Astrocyte (in vitro differentiated cells and primary cell): ENCODE measurements at places on chromosomes 5 and 9. TPM values are rescaled to one million over a fixed set of nuclear protein-coding genes. Genes with fewer than 3 reads are reported as not detected.

PRRX2 gene
- not detected in 2 replicates for total RNA-seq

TMEM174 gene
- not detected in 2 replicates for total RNA-seq

STARD4 gene
- 68.5 and 84.9 TPM in 2 replicates for total RNA-seq

SLC36A3 gene
- total RNA-seq: not detected in 2 replicates

DNA sequence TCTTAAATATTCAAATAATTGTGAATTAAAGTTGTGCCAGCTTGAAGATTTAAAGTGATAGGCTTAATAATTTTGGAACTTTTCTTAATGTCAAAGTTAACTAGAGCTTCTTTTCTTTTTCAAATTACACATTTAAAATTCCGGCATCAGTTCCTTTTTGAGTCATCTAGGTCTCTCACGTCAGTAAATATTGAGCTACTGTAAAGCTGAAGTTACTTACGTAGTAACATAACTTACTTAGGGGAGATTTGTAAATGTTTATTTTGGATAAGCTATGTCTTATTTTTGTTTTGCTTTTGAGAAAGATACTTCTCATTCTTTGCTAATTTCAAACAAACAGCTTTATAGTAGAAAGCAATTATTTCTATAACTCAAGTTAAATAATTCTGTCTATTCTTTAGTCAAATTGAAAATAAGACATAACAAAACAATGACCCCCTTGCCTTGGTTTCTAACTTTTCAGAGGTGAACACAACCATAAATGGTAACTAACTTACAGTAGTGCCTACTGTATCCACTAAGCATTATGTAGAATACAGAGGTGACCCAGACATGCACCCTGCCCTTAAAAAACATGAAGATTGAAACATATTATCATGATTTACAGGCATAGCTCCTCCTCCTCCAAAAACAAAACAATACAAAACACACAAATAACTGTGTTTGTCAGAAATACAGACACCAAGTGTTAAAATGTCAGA, 29.8 kb downstream of the CD274 start:
- no peak for DNase-seq

DNA sequence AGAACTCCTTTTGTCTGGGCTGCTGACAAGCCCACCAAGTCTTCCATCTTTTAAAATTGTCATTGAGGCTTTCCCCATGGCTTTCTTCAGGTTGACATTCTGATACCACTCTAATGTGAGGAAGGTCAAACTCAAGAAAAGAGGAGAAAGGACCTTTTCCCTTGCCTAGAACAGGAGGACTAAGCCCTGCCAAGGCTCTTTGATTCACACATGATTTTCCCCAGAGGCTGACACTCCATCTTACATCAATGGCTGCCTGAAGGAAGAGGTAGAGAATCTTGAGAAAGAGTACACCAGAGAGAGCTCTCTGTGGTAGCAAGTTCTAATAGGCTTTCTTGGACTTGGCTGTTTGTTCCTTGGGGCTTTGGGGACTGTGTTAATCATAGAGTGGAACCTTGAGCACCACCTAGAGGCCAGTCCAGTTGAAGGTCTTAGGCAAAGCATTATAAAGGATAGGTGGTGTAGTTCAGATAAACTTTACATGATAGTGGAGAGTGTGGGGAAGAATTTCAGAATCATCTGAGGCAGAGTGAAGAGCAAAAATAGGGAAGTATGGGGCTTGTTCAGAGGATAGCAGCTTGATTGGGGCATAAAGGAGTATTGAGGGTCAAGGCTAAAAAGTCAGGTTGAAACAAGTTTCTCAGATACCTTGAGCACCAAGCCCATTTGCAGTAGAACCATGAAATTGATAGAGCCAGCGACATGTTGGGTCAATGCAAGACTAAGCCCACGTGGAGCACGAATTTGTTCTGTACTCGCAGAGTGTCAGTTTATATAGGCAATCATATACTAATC, 36.7 kb downstream of the NDFIP1 start:
- peak; percentile 30 for DNase-seq

DNA sequence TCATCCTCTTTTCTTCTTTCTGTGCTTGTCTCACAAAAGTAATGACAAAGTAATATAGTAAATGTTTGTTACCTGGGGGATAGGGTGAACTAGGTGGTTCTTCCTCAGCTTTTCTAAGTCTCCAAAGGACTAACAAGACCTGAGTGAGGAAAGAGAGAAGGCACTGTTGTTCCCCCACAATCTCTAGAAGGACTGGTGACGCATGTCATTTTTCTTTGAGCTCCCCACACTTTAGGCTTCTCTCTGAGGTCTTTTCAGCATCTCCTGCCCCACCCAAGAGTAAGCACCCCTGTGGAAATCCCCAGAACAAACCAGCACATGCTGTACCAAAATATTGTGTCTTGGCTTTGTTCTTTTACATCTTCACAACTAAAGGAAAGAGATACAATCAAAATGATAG, 2.4 kb upstream of the IL7R start:
- no peak for DNase-seq

DNA sequence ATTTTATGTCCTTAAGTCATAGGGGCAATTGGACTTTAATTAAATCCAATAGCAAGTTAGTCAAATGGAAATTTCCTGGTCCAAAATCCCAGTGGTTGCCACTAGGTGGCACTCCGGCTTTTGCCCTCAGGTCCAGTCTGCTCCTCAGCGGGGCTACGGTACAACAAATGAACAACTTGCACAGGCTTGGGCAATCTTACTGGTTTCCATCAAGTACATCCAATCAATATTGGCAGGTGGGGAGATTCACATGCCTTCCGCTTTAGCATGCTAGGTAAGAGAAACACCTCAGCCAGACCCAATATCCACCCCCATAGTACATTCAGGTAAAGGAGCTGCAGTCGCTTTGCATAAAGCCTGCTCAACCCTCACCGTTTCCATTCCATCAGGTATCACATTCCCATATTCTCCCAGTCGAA, 6.3 kb upstream of the MXD3 start:
- DNase-seq: peak; percentile 51

- DNase-seq: peak; percentile 86
Observed at GRCh38 chr9:117704024-117704575, at the start of gene TLR4. TLR4 (plus strand) TSS chr9:117704403; CDS start chr9:117704473, 70 bp downstream.

DNA sequence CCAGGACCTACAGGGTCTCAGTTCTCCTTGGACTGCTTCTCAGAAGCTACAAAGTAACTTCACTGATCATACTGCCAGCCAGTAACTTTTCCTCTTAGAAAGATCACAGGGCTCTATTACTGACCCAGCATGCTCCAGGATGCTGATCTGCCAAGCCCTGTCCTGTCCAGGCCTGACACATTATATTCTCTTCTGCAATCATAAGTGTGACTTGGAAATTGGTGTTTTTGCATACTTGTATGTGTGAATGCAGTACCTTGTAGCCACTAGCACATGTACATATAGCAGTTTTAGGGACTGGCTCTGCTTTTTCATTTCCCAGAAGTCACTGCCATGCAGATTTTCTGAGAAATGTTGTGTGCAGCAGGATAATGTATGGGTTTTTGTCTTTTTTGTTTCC, 40.1 kb upstream of the CCNH start:
- no peak for DNase-seq

DNA sequence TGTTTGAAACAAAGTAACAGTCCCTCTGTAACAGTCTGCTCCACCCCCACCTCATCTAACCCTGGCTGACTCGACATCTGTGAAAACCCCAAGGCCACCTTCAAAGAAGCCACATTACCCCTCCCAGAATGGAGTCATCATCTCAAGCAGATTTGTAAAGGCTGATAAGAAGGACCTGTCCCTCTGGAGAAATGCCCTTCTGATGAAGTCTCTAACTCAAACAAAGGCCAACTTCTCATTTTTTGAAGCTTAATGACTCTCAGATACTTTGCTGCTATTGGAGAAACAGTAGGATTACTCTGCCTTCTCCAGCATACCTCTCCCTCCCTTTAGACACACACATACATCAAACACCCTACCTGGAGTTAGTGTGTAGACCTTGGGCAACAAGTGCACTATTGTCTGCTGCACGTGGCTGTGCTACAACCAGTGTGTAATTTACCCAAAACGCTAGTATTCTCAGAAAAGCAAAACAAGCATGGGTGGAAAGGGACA, 5.3 kb upstream of the SUSD1 start:
- peak; percentile 62 for DNase-seq

- DNase-seq: no peak
Observed at GRCh38 chr5:56145511-56145910, 87.6 kb downstream of the ANKRD55 start.

- no peak for DNase-seq
Observed at GRCh38 chr9:100134731-100135130, 35.7 kb downstream of the INVS start.

- DNase-seq: peak; percentile 88
Observed at GRCh38 chr5:146751054-146751453, 127.5 kb downstream of the PPP2R2B start.

DNA sequence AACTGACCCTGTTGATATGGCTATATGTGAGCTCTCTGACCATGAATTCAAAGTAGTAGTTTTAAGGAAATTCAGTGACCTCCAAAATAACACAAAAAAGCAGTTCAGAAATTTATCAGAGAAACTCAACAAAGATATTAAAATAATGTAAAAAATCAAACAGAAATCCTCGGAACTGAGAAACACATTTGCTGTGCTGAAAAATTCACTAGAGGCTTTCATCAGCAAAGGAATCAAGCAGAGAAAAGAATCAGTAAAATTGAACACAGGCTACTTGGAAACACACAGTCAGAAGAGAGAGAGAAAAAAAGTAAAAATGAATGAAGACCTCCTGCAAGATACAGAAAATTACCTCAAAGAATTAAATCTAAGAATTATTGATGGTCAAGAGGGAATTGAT, 417.2 kb downstream of the TMEM232 start:
- DNase-seq: no peak

GRCh38 chr5:139982157-139982974, 60.7 kb downstream of the NRG2 start:
- DNase-seq: peak; percentile 23

DNA sequence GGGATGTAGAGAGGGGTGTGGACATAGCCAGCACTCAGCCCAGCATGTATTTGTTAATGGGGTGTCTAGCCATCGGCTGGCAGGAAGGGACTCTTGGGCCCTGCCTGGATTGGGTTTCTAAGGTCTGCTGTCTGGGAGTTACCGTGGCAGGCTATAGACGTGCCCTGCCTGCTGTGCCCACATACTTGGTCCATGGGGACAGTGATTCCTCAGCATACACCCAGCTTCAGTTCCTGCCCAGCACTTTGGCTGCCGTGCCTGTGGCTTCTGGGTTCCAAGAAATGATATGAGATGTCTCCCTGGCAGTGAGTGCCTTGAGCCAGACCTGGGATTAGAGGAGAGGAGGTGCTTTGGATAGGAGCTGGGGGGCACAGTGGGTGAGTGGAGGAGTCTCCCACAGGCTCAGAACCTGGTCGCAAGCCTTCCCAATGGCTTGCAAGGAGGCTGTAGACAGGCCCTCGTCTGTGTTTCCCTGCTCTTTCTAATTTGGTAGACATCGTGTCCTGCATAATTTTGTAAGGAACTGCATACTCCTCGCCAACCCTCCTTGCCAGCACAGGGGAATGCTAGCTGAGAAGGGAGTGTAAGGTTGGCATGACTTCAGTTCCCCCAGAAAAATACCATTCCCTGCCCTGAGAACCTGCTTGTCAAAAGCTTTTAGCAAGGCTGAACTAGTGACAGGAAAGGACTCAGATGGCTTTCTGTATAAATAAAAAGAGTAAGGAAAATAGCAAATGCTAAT, 287.9 kb downstream of the ZSWIM6 start:
- no peak for DNase-seq

GRCh38 chr9:111898331-111899096, 1.9 kb downstream of the UGCG start:
- no peak for DNase-seq

- no peak for DNase-seq
Observed at GRCh38 chr9:96457266-96457665, 7.3 kb downstream of the HABP4 start.

- DNase-seq: no peak
Observed at GRCh38 chr5:97022898-97023297, 87.0 kb downstream of the LNPEP start.

- peak; percentile 20 for DNase-seq
Observed at GRCh38 chr5:15837551-15838289, 337.7 kb downstream of the FBXL7 start.

GRCh38 chr9:105361873-105362272, 86.0 kb upstream of the FSD1L start:
- no peak for DNase-seq

DNA sequence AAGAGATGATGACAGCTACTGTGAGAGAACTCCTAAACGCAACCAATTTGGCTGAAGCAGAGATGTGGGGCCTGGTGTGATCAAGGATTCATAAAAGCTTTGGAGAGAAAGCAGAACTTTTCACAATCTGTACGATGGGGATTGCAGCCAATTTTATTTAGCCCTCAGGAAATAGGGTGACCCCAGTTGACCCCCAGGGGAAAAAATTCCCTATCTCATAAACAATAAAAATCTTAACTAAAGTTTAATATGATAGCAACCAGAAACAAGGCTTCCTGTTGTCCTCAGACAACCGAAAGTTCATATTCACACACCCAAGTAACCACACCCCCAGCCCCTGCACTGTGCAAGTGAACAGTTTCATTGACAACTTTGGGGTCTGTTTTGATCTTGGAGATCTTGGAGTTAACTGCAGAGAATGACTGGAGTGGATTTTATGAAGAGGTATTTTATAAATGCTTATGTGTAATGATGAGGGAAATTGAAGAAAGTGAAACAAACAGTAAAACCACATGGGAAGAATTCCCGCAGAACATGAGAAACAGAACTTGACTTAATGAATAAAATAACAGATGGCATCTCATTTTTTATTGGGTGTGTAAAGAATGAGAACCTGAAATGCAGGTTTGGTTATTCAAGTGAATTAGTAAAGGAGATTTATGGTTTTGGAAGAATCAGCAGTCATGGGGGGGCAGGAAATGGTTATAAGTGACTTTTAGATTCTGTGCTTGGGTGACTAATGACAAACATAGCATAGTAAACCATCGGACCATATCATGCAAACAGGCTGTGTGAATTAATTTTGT, 94.5 kb downstream of the PDE4D start:
- DNase-seq: peak; percentile 34

DNA sequence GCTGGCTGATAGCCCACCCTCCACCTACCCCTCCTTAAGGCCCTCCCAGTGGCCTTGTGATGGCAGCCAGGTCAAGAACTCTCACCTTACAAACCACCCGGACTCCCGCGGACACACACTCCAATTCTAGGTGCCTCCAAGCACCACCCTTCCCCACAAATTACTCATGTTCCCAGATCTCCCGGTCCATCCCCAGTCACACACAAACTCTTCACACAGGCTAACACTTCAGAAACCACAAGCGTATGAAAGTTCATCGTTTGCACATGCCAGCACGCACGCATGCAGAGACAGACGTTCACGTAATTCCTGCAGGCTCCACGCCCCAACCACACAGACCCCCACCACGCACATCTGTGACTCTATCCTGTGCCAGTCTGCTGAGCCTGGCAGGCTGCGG, 18.0 kb downstream of the NR5A1 start:
- DNase-seq: peak; percentile 10

GRCh38 chr9:18672706-18673105, 198.8 kb downstream of the ADAMTSL1 start:
- no peak for DNase-seq

DNA sequence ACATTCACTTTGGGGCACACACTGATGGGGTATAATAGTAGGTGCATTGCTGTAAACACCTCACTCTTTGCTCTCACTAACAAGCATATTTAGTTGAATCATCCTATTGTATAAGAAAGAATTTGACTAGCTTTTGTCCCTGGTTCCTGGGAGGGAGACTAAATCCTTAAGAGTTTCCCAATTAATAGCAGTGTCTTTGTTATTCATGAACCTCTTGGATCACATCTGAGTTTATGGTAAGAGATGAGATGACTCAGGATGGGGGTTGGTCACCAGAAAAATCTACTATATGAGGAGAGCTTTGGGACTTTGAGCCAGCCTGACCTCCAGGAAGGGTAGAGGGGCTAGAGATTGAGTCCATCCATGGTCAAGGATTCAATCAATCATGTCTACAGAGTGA, 56.8 kb downstream of the PUM3 start:
- peak; percentile 71 for DNase-seq
